NCI-H187 treated with DMSO at 0.1 percent for 48 hours (cell line): ENCODE measurements at places on chromosomes 7 and 10.
A peak's percentile ranks its signal among the peaks of the same experiment; 100 is the strongest.

DNA sequence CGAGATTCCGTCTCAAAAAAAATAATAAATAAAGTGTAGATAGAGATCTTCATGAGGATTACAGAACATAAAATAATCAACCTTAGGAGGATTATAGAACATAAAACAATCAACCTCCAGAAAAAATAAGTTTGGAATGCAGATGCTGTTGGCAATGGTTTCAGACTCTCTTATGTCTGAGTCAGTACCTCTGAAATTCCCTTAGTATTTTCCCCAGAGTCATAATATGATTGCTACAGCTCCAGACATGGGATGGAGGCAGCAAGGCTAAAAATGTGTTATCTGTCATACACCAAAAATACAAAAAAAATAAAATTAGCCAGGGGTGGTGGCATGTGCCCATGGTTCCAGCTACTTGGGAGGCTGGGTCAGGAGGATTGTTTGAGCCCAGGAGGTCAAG, 22.2 kb downstream of the CADPS2 start:
- DNase-seq: no peak

- no peak for DNase-seq
Observed at GRCh38 chr10:94677691-94678090, 5.8 kb upstream of the CYP2C18 start.

DNA sequence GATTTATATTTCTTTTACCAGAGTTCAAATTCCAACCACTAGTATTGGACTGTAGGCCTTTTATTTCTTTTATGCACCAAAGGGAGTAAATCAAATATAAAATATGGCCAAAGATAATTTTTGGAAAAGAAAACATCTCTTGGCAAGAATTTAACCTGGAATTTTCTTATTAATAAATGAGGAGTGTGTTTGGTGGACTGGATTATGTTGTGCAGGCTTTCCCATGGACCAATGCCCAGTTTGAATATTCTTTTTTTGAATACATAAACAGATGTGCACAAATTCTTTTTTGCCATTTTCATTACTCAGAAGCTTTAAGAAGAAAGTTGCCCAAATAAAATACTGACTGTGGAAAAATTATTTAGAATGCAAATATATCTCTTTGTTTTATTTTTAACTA, 22.1 kb upstream of the PRKG1 start:
- DNase-seq: no peak

DNA sequence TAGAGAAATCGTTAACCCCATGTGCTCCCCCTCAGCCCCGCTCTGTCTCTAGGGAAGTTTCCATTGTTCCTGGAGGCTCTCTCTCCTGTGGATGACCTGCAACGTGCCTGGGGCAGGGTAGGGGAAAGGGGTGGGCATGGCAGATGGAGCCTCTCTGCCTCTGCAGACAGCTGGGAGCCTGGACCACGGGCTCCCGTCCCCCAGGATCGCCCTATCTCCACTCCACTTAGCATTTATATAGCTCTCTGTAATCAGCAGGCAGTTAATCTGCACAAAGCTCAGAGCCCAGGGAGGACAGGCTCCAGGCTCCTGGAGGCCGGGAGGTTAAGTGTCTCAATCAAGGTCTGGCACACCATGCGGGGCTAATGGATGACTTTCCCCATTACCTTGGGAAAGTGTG, 369.7 kb downstream of the PLXNA4 start:
- DNase-seq: no peak

GRCh38 chr7:139750459-139751095, 27.2 kb downstream of the HIPK2 start:
- DNase-seq: no peak

DNA sequence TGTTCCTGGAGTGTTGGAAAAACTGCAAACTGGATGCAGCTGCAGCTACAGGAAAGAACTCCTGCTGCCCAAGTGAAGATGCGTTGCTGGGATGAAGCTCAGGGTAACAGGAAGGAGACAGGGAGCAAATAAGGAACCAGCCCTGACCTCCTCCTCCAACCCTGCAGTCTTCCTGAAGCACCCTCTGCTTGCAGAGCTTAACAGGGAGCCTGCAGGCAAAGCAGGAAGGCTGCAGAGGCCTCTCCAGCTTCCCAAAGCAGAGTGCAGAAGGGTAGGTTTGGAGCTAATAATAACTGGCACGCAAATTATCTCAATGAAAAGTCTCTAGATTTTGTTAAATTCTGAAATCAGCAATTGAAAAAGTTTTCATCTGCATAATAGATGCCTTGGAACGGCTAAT, 92.5 kb downstream of the SORCS1 start:
- no peak for DNase-seq

DNA sequence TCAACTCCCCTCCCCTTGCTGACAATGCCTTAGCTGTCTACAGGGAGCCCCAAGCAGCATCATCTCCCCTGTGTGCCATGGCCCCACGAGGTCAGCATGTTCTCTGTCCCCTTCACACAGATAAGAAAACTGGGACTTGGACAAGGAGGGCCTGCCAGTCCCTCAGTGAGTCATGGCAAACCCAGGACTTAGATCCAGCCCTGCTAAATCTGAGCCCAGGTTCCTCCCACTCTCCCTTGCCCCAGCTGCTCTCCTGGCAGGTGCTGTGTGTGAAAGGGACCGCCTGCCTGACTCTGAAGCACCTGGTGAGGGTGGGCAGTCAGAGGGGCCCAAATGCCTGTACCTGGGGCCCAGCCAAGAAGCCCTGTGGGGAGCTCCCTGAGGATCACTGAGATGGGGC, 7.4 kb downstream of the CRHR2 start:
- no peak for DNase-seq

GRCh38 chr10:6528198-6528950, 51.7 kb downstream of the PRKCQ start:
- DNase-seq: no peak

- DNase-seq: no peak
Observed at GRCh38 chr10:43693602-43694001, 44.9 kb upstream of the ZNF32 start.

GRCh38 chr10:23067939-23068775, 27.2 kb upstream of the MSRB2 start:
- no peak for DNase-seq

DNA sequence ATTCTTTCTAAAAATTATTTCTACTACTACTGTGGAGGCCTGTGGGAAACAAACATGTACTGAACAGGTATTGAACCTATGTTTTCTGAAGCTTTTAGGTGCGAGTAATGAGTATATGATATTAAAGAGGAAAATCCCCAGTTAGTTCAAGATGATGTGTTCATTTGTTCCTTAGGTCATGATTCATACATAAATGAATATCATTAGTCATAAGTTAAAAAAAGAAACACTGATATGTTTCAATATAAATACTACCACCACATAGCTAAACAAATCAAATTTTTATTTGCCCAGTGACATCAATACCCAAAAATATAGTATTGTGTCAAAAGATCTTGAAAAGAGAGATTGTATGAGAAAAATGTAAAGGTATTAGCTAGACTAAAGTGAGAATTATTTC, 210.7 kb upstream of the GNAI1 start:
- no peak for DNase-seq

DNA sequence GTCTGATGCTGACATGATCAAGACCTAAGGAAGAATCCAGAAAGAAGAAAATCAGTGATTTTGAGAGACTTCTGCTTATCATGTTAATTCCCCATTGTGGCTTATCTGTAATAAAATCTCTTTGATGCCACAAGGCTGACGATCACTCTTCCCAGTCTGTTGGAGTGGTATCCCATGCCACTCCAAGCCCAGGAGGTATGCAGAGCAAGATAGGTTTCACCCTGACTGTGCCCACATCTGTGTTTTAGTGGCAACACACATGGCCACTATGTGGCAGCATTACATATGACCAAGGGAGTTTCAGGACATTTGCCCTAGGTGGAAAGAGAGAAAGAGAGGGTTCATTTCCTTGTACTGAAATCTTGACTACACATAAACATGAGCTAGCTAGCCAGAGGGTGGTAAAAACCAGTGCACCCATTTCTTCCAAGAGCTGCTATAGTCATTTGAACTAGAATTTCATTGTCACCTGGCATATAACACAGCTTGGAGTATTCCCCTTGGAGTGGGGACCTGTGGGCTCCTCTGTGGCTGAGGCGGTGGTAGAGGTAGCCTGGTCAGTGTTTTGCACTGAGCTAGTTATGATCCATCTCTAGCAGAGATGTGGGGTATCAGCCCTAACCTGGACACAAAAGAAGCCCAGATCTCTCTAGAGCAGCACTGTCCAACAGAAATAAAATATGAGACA, 20.8 kb downstream of the LAMB4 start:
- DNase-seq: no peak

- DNase-seq: no peak
Observed at GRCh38 chr10:104447331-104447730, 93.7 kb downstream of the CFAP58 start.

GRCh38 chr7:108293149-108293612, 163.0 kb upstream of the LAMB4 start:
- no peak for DNase-seq

DNA sequence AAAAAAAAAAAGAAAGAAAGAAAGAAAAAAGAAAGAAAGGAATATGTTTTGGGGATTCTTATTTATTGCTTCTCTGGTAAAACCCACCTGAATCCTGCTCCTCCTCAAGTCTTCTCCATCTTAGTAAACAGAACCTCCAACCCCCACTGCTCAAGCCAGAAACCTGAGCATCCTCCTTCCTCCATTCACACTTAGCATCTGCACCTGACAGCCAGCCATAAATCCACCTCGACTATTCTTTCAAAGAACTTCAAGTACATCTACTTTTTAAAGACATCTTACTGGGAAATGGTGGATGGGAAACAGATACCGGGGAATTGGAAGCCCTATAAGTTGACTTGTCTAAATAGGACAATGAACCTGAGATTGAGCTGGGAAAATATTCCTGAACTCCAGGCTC, 519.9 kb upstream of the DPP6 start:
- no peak for DNase-seq

GRCh38 chr7:139808427-139808826, 20.6 kb upstream of the TBXAS1 start:
- DNase-seq: no peak

DNA sequence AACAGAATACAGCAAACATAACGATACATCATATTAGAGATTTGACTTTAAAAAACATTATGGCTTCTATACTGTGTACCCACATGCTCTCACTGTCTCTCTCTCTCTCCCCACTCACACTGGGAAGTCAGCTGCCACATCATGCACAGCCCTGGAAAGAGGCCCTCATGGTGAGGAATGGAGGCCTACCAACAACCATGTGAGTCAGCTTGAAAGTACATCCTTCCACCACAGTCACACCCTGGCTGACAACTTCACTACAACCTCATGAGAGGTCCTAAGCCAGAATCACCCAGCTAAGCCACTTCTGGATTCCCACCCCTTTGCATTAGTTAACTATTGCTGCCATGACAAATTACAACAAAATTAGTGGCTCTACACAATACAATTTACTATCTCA, 23.3 kb upstream of the GPR22 start:
- DNase-seq: no peak

- no peak for DNase-seq
Observed at GRCh38 chr10:555682-556350, 133.7 kb downstream of the DIP2C start.

DNA sequence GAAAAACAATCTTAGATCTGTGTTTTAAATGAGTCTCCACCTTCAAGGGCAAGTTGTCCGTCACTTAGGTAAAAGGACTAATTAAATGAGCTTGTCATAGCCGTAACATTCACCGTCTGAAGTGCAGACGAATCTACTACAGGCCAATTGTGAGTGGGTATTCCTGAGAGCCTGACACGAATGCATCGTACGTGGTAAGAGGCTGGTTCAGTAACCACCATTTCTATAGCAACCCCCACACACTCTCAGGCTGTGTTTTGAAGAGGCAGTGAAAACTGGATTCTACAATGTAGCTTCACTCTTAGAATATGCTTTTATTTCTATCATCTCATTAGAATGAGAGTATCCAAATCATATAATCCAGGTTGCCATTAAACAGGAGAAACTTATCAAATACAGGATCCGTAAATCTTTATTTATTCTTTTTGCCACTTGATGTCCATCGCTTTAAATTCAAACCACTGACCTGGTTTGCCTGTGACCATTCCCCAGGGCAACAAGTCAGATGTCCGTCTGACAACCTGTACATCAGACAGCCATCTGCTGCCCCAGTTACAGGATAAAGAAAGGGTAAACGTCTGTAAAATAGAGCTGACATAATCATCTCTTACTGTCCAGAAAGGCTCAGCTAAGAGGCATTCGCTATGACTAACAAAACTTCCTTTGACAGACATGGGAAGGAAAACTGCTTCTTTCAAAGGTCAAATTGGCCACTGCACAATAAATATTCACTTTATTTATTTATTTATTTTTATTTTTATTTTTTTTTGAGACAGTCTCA, 70.3 kb upstream of the NMT2 start:
- peak; percentile 54 for DNase-seq

DNA sequence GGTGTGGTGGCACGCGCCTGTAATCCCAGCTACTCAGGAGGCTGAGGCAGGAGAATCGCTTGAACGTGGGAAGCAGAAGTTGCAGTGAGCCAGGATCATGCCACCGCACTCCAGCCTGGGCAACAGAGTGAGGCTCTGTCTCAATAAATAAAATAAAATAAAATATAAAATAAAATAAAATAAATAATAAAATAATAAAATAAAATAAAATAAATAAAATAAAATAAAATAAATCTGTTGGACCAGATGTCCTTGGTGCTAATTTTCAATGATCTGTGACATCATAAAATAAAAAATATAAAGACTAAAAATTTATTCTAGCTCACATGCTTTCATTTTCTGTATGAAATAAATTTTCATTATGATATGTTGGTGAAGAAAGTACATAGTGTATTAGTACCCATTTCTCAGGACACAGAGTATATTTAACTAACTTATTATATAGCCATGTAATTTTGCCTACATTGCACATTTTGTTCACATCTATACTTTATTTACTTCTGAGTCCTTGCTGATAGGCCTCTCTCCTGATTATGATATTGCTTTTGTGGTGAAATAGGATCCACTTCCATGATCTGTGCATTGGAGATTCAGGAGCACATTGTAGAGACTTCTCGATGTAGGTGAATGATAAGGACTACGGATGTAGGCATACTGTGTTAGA, 17.8 kb upstream of the HERPUD2 start:
- DNase-seq: no peak

- DNase-seq: no peak
Observed at GRCh38 chr7:92723943-92724342, 112.4 kb downstream of the CDK6 start.

DNA sequence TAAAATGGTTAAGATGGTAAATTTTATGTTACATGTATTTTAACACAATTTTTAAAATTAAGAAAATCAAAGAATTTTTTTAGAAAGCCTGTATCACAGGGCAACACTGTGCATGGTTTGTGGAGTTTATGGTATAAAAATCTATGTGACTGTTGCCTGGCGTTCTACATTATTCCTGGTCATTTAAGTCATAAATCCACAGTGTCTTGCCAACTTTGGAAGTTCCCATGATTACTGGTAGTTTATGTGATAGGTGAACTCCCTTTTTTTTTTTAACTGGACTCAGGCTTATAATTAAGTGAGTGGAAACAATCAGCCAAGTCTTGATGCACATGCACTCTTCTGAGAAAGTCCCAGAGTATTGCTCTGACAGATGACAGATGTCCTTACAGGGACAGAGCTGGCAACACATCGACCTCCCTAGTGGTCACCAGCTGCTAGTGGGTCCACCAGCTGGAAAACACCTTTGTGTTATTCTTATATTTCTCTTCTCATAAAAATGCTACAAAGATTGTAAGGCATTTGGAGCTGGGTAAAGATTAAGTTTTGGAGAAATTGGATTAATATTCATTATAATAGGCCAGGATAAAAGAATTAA, 8.8 kb upstream of the STN1 start:
- no peak for DNase-seq
